Ovary (tissue), 10 donors: ENCODE measurements at places on chromosomes 4 and X. TPM values are rescaled to one million over a fixed set of nuclear protein-coding genes. Genes with fewer than 3 reads are reported as not detected.

Gene KIT
- polyA plus RNA-seq = 21.7 TPM

Gene GPR50
- not detected for polyA plus RNA-seq

Gene DGKK
- polyA plus RNA-seq = not detected

Gene TMPRSS11B
- polyA plus RNA-seq = not detected

Gene CCDC120
- polyA plus RNA-seq = 4.6 TPM
